CD4-positive, CD25-positive, alpha-beta regulatory T cell (primary cell): ENCODE measurements at places on chromosomes 3 and 15. TPM values are rescaled to one million over a fixed set of nuclear protein-coding genes. Genes with fewer than 3 reads are reported as not detected.

DPPA4 gene
- not detected for polyA plus RNA-seq

EFHB gene
- 0.15 TPM for polyA plus RNA-seq

TTC21A gene
- 0.41 TPM for polyA plus RNA-seq

ATP13A5 gene
- not detected for polyA plus RNA-seq

LRTM1 gene
- polyA plus RNA-seq, result not detected

RPL14 gene
- 1,854 TPM for polyA plus RNA-seq

MAGI1 gene
- polyA plus RNA-seq, result not detected
